ENCODE measurements at places on chromosomes 1 and 21.

GRCh38 chr1:54490361-54491248, 57.4 kb upstream of the ACOT11 start:
- H3K4me3 ChIP-seq: no peak overlapping the region
- H3K27ac ChIP-seq: no peak overlapping the region
- DNase-seq: no peak
- no peaks in the 10 kb centered on the region for H3K36me3 ChIP-seq
- peaks cover 18% of the 10 kb centered on the region for H3K27me3 ChIP-seq

DNA sequence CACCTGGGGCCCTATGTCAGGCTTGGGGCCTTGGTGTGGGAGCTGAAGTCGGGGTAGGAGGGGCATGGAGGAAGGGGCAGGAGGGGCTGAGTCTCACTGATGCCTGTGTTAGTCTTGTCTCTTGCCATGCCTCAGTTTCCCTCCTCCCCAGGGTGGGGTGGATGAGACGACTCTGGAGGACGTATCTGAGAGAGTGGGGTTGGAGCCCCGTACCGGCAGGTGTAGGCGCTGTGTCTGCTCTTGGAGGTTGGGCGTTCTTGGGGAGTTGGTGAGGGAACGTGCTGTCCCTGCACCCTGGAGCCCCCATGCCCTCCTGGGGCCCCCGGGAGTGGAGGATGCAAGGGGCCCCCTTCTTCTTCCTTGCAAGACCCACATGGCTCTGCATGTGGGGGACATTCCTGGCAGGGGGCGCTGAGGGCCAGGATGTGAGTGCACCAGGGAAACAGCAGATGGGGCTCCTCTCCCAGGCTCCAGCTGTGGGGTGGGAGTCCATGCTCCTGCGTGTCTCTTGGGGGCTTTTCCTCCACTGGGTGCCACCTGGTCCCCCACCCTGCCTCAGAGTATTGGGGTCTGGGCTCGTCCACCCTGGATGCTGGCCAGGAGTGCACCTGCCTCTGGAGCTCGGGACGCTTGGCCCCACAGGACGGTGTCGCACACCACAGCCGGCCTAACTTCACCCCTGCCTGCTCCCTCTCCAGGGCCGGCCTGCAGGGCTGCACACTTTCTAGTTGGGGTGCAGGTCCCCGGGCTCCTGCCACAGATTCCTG, 1.4 kb upstream of the TNFRSF14 start:
- DNase-seq: peak; percentile 60
- peak overlapping the region; percentile 25 for H3K27ac ChIP-seq
- H3K4me3 ChIP-seq: peak overlapping the region; percentile 99
- H3K36me3 ChIP-seq: peaks cover 12% of the 10 kb centered on the region
- H3K27me3 ChIP-seq: no peaks in the 10 kb centered on the region

GRCh38 chr1:36136535-36136934, 11.5 kb upstream of the COL8A2 start:
- no peak for DNase-seq
- no peaks in the 10 kb centered on the region for H3K36me3 ChIP-seq
- no peak overlapping the region for H3K4me3 ChIP-seq

- H3K4me3 ChIP-seq: no peak overlapping the region
- no peaks in the 10 kb centered on the region for H3K36me3 ChIP-seq
- DNase-seq: no peak
- H3K27me3 ChIP-seq: no peaks in the 10 kb centered on the region
- no peak overlapping the region for H3K27ac ChIP-seq
These were observed 44.9 kb downstream of the MAP3K21 start for GRCh38 chr1:233372218-233373120.

GRCh38 chr1:218066332-218066731, 218.8 kb upstream of the RRP15 start:
- no peaks in the 10 kb centered on the region for H3K36me3 ChIP-seq
- no peak overlapping the region for H3K27ac ChIP-seq
- H3K4me1 ChIP-seq: no peaks in the 10 kb centered on the region
- no peaks in the 10 kb centered on the region for H3K27me3 ChIP-seq

DNA sequence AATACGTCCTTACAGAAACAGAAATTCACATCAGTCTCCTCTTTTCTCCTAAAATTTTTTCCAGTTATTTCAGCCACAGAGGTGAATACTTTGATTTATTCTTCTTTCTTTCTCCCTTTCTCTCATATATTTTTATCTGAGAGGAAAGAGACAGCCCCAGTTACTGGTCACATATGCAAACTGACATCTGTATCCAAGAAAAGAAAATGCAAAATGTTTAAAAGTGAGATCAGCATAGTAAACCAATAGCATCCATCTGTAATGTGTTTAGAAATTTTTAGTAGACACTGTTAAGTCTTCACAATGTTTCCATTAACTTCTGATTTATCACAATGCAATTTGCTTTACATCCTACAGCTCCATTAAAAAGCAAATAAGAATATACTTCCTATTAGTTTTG, 53.5 kb downstream of the NTNG1 start:
- DNase-seq: no peak
- H3K36me3 ChIP-seq: no peaks in the 10 kb centered on the region
- no peaks in the 10 kb centered on the region for H3K27me3 ChIP-seq
- no peak overlapping the region for H3K27ac ChIP-seq
- no peak overlapping the region for H3K4me3 ChIP-seq

All from activated T-cell treated with anti-CD3 and anti-CD28 coated beads, Interleukin-2, amount 50 U/mL, for 72 hours (primary cell).